Hepatic stellate cell (primary cell): ENCODE measurements at places on chromosomes 6 and 20.

DNA sequence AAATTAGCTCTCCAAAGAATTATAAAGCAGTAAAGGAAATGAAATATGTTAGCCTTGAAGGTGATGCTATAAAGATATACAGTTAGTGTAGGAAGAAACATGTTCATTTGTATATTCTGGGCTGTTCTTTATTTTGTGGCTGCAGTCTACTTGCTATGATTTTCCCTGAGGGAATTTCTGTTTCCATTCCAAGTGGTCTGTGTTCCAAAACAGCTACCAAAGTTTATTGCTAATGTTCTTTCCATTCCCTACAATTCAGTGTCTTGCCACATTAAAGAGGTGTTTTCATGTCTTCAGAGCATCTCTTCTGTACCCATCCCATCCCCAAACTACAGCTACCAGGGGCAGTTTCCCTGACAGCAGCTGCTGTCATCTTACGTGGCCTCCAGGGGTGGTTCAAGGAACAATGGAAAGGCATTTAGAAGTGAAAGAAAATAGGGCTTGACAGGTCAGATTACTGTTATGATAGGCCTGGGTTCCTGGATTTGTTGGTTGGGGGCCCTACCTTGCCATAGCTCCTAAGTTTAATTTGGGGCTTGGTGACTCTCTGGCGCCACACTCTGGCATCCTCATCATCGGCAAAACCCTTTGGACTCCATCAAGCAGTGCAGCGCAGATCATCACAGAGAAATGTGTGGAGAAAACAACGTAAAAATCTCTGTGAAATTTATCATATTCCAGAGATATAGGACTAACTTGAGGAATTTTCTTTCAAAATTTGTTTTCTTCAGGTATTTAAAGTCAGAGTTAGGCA lies 33.8 kb upstream of the AIG1 start:
- no peak for DNase-seq

GRCh38 chr6:79373246-79373645 lies 138.8 kb upstream of the HMGN3 start:
- no peak for DNase-seq

GRCh38 chr6:487956-488355 lies 96.4 kb downstream of the IRF4 start:
- no peak for DNase-seq

DNA sequence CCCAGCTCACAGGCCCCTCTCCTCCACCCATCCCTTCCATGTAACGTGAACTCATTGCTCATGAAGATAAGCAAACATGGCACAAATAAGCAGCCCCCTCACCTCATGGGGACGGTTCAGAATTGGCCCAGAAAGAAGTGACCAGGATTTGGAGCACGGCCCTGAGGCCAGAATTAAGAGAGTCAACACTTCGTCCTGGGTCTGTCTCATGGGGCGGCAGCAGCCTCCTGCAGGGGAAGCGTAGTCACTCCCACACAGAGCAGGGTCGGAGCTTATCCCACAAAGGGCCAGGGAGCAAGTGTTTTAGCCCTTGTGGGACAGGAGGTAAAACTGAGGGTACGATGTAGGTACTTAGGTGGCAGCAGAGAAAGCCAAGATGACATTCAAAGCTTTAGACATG lies 28.6 kb upstream of the DACT2 start:
- DNase-seq: no peak

DNA sequence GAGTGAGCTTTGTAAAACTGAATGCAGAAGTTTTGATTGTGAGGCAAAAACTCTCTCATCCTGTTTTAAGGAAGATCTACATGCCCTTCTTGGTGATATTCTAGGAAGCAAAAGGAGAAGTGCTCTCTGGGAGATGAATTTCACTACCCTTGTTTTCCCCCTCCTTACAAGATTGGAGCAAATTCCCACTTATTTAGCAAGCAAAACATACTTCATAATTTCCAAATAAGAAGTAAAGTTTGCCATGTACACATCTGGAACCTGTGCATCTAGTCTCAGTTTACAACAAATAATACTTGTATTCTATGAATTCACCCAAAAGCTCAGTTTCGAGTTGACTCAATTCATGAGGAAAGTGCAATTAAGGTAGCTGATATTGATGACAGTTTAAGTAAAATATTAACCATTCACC lies 27.6 kb upstream of the IFNGR1 start:
- DNase-seq: no peak

DNA sequence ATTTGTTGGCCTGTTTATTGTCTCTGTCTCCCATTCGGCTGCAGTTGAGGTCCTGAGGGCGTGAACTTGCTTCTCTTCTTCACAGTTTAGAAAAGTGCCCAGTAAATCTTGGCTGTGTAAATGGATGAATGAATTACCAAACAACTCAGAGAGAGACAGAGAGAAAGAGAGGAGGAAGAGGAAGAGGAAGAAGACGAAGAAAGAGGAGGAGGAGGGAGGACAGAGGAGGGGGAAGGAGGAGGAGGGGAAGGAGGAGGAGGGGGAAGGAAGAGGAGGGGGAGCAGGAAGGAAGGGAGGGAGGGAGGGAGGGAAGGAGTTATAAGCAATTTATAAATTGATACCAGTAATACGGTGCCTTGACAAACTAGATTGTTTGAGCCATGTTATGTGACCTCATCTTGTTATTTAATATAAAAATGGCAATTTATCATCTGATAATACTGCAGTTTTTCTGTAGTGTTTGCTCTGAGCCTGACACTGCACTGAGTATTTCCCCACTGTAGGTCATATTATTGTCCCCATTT lies 18.7 kb downstream of the HCK start:
- no peak for DNase-seq

GRCh38 chr20:34637245-34638038 lies 39.5 kb downstream of the PIGU start:
- peak; percentile 66 for DNase-seq

DNA sequence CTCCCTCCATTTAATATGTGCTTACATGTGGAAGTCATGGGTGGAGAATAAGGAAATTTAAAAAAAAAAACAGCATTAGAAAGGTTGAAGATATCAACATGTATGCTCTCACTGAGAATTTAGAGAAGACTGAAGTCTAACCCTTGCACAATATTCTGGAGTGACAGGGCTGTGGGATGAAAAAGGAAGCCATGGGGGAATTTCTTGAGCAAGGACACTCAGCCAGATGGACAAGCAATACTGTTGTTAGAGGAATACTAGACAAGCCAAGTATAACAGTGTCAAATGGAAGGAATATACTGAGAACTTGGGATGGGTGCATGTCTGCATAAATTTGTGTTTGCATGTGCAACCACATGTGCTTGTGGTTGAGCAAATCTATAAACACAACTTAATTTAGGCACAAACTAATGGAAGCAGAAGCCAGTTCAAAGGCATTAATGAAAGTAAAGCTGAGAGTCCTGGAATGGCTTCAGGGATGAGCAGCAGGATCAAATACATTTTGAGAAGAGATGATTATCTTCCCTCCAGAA lies 119.7 kb downstream of the ADGRB3 start:
- no peak for DNase-seq

- DNase-seq: no peak
Measured at GRCh38 chr6:43268355-43268700, 25.0 kb downstream of the TTBK1 start.

GRCh38 chr20:36084897-36085613 lies 69.5 kb upstream of the EPB41L1 start:
- DNase-seq: no peak

- no peak for DNase-seq
Measured at GRCh38 chr6:2945153-2945452, 26.3 kb downstream of the SERPINB6 start.

GRCh38 chr6:99514089-99514488 lies 1.1 kb downstream of the USP45 start:
- DNase-seq: no peak
